ENCODE measurements at places on chromosomes 4 and X.

DNA sequence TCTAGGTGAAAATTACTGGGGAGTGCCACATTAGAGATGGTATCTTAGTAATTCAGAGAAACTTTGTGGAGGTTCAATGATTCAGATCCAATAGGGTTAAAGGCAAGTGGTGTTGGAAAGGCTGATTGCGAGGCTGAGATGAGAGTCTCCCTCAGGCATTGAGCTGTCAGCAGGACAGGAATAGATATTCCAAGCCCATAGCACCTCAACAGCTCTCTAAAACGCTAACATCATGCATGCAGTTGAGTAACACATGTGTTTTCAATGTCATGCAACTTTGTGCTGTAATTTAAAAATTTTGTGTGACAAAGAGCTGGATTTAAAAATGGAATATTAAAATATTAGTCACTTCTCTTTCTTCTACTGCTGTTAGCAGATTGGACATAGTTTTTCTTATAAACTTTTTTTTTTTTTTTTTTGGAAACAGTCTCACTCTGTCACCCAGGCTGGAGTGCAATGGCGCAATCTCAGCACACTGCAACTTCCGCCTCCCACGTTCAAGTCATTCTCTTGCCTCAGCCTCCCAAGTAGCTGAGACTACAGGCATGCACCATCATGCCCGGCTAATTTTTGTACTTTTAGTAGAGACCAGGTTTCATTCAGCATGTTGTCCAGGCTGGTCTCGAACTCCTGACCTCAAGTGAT is 173.5 kb upstream of the C1QTNF7 start:
- DNase-seq, result no peak

DNA sequence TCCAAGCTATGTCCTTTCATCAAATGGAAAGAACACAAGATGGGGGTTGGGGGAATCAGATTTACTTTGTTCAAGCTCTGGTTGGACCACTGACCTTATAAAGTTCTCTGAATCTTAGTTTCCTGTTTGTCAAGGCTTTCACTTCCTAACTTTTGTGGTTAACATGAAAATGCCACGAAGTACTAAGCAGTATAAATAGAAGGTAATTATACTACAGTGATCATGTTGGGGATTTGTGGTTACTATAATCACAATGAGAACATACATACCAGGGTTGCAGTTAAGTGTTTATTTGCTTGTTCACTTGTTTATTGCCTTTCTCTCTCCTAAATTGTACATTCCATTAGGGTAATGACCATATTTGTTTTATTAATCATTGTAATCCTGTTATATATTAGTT is 53.2 kb downstream of the SPRY1 start:
- no peak for DNase-seq

- no peak for DNase-seq
These were observed 52.4 kb downstream of the SCFD2 start for GRCh38 chr4:53313510-53313909.

- DNase-seq, result no peak
These were observed 17.6 kb downstream of the GPR174 start for GRCh38 chrX:79162076-79162475.
